M059J (cell line): ENCODE measurements at places on chromosomes 2 and 18. TPM values are rescaled to one million over a fixed set of nuclear protein-coding genes. Genes with fewer than 3 reads are reported as not detected.

Gene NOL4
- total RNA-seq, result not detected in 2 replicates

Gene ATRAID
- 334 and 404 TPM in 2 replicates for total RNA-seq

Gene PCARE
- total RNA-seq, result not detected in 2 replicates

Gene LOXHD1
- not detected in 2 replicates for total RNA-seq

Gene DNAH6
- 0.02 TPM in 1 of 2 replicates, not detected in the other for total RNA-seq

Gene PRR30
- not detected in 2 replicates for total RNA-seq

Gene GAL3ST2
- not detected in 2 replicates for total RNA-seq

Gene PLCL1
- total RNA-seq, result 0.02 TPM in 1 of 2 replicates, not detected in the other

Gene NDUFV2
- 114 and 177 TPM in 2 replicates for total RNA-seq

Gene ZNF521
- total RNA-seq, result 8.3 and 20.4 TPM in 2 replicates

Gene TLX2
- 0.10 and 0.34 TPM in 2 replicates for total RNA-seq

Gene RUFY4
- total RNA-seq, result not detected in 2 replicates

Gene FABP1
- not detected in 2 replicates for total RNA-seq

Gene TMEM169
- total RNA-seq, result 1.3 TPM in 1 of 2 replicates, not detected in the other

Gene SPP2
- total RNA-seq, result 0.27 TPM in 1 of 2 replicates, not detected in the other

Gene NYAP2
- total RNA-seq, result 1.5 and 2.3 TPM in 2 replicates

Gene CFC1
- not detected in 2 replicates for total RNA-seq

Gene IL1B
- total RNA-seq, result 2.6 and 4.2 TPM in 2 replicates

Gene MTIF2
- total RNA-seq, result 18.4 and 24.7 TPM in 2 replicates

Gene CRYGD
- total RNA-seq, result not detected in 2 replicates

Gene IGFBP5
- total RNA-seq, result 677 and 1,398 TPM in 2 replicates

Gene ACTR1B
- 39.4 and 52.6 TPM in 2 replicates for total RNA-seq

Gene PJVK
- total RNA-seq, result not detected in 2 replicates

Gene ADGRF3
- total RNA-seq, result 0.10 and 0.12 TPM in 2 replicates

Gene TMEM17
- total RNA-seq, result 2.1 and 3.4 TPM in 2 replicates

Gene HOXD12
- total RNA-seq, result 0.12 TPM in 1 of 2 replicates, not detected in the other

Gene MLPH
- total RNA-seq, result 50.7 and 68.8 TPM in 2 replicates

Gene ACVR1C
- 0.10 TPM in 1 of 2 replicates, not detected in the other for total RNA-seq

Gene NIF3L1
- total RNA-seq, result 36.8 and 50.9 TPM in 2 replicates

Gene GPR55
- total RNA-seq, result 0.79 TPM in 1 of 2 replicates, not detected in the other

Gene C2orf15
- total RNA-seq, result 0.39 and 1.4 TPM in 2 replicates

Gene STAM2
- 18.0 and 31.1 TPM in 2 replicates for total RNA-seq

Gene SNORC
- total RNA-seq, result 0.52 and 0.71 TPM in 2 replicates

Gene ANKRD29
- 8.3 and 10.6 TPM in 2 replicates for total RNA-seq

Gene ATP9B
- 10.8 and 11.6 TPM in 2 replicates for total RNA-seq
